ENCODE measurements at places on chromosomes 16 and 17. TPM values are rescaled to one million over a fixed set of nuclear protein-coding genes. Genes with fewer than 3 reads are reported as not detected.

GRCh38 chr17:35541434-35541833 is 4.0 kb upstream of the SLFN12L start:
- H3K27me3 ChIP-seq = peaks cover 17% of the 10 kb centered on the region
- H3K27ac ChIP-seq = no peak overlapping the region
- no peak for DNase-seq

DNA sequence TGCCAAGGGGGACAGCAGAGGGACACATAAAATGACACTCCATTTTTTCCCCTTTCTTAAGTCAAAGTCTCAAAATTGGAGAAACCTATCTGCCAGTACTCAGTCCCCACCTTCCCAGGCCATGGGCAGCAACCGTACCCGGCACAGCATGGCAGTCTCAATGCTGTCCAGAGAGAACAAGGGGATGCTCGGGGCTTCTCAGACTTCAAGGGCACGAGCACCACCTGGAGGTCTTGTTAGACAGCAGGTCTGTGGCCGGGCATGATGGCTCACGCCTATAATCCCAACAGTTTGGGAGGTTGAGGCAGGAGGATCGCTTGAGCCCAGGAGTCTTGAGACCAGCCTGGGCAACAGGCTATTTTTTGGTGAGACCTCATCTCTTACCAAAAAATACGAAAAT is 3.2 kb downstream of the DNAH17 start:
- no peak for DNase-seq
- no peaks in the 10 kb centered on the region for H3K36me3 ChIP-seq
- H3K27me3 ChIP-seq = no peaks in the 10 kb centered on the region
- H3K27ac ChIP-seq = no peak overlapping the region

GRCh38 chr16:77869997-77870813 is 81.8 kb downstream of the VAT1L start:
- no peaks in the 10 kb centered on the region for H3K27me3 ChIP-seq
- H3K4me1 ChIP-seq = no peaks in the 10 kb centered on the region
- H3K36me3 ChIP-seq = no peaks in the 10 kb centered on the region
- H3K27ac ChIP-seq = no peak overlapping the region
- H3K4me3 ChIP-seq = no peak overlapping the region

DNA sequence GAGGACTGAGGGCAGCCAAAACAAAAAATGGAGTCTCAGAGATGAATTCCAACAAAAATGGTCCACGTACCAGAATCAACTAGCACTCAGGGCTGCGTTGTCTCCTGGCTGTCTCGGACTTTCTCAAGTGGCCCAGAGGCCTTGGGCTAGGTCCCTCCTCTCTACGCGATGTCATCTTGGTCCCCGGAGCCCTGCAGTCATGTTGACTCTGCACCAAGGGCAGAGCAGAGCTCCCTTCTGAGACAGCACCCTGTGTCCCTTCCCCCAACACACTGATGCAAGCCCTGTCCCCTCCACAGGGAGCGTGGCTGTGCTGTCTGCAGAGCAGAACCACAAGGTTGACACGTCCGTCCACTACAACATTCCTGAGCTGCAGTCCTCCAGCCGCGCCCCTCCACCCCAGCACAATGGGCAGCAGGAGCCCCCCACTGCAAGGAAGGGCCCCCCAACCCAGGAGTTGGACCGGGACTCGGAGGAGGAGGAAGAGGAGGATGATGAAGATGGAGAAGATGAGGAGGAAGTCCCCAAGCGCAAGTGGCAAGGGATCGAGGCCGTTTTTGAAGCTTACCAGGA is 20.8 kb downstream of the GINS2 start:
- H3K4me3 ChIP-seq = no peak overlapping the region
- no peaks in the 10 kb centered on the region for H3K27me3 ChIP-seq
- no peak overlapping the region for H3K27ac ChIP-seq
- DNase-seq = peak; percentile 77

GRCh38 chr17:76304226-76305134 is 3.6 kb downstream of the QRICH2 start:
- DNase-seq = no peak
- H3K27me3 ChIP-seq = no peaks in the 10 kb centered on the region
- peaks cover 3% of the 10 kb centered on the region for H3K4me1 ChIP-seq

DNA sequence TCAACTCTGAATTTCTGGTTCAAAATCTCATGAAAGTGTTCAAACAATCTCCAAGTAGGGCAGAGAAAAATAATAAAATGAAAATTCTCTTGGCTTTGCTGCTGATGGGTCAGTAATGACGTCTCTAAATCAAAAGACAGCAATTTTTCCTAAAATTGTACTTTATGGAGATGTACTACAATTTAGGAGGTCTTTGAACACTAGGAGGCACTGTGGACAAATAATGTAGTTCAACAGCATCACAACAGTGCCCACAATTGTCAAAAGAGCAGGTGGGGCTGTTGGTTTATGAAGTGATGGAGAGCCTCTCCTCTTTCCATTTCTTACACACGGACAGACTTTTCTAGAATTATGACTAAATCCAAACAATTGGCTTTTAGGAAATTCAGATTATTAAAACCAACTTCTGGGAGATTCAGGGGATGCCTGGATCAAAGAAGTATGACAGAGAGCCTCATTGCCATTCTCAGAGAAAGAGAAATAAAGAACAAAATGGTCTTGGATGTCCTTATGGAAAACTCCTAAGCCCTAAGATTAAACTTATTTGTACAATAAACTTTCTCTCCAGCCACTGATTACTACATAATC is 23.8 kb downstream of the EZH1 start:
- H3K4me3 ChIP-seq = no peak overlapping the region
- H3K36me3 ChIP-seq = peaks cover 24% of the 10 kb centered on the region
- no peak for DNase-seq
- H3K4me1 ChIP-seq = no peaks in the 10 kb centered on the region
- H3K27ac ChIP-seq = no peak overlapping the region

DNA sequence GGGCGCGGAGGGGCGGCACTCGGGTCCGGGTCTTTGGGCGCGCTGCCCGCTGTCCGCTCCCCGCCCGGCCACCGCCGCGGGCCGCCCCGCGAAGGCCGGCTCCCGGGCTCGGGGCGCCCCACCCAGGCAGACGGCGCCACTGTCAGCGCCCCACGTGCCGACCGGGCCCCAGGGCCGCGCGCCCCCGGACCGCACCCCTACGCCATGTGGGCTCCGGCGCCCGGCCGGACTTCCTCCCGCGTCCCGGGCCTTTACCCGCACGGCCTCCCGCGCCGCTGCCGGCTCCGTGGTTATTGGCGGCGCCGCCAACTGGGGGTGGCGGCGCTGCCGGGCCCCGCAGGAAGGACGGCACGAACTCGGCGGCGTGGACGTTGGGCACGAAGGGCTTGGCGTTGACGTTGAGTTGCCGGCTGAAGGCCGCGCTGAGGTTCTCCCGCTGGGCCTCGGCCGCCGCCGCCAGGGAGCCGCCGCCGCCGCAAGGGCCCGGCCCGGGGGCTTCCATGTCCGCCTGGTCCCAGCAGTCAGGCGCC is 577 bp downstream of the GSPT1 start:
- H3K36me3 ChIP-seq = no peaks in the 10 kb centered on the region
- no peaks in the 10 kb centered on the region for H3K27me3 ChIP-seq
- peak overlapping the region; percentile 84 for H3K27ac ChIP-seq
- no peak for DNase-seq

- no peaks in the 10 kb centered on the region for H3K36me3 ChIP-seq
- H3K27me3 ChIP-seq = no peaks in the 10 kb centered on the region
- DNase-seq = no peak
- no peak overlapping the region for H3K27ac ChIP-seq
- H3K4me1 ChIP-seq = peaks cover 19% of the 10 kb centered on the region
- H3K4me3 ChIP-seq = no peak overlapping the region
Measured at GRCh38 chr17:71460943-71461342, 659.9 kb upstream of the SOX9 start.

DNA sequence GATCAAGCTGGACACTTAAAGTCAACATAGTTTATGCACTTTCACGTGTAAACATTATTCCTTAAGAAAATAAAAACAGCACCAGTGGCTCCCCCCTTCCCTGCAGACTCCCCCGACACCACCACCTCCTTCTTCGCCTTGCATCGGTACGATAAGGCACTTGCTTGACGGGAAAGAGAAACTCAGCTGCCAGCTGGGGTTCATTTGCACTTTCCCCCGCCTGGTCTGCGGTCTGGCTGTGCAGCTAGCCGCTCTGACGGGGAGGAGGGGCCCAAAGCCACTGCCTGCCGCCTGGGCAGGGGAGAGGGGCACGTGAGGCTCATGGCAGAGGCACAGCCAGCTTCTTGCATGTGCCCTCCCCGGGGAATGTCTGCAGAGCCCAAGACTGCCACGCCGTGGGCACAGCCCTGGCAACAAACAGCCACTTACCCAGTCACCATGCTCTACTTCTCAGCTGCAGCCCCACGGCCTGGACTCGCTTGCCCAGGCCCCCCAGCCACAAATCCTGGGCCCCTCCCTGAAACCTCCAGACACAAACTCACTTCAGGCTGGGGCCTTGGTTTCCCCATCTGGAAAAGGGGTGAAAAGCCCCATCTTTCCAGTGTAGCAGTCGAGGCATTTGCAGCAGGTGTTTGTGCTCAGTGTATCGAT is 16.5 kb upstream of the PRM1 start:
- no peak for DNase-seq
- H3K4me1 ChIP-seq = peaks cover 31% of the 10 kb centered on the region
- peak overlapping the region; percentile 78 for H3K27ac ChIP-seq
- H3K4me3 ChIP-seq = peak overlapping the region; percentile 33
- H3K27me3 ChIP-seq = no peaks in the 10 kb centered on the region

GRCh38 chr17:71502443-71502842 is 618.4 kb upstream of the SOX9 start:
- no peak overlapping the region for H3K4me3 ChIP-seq
- no peak overlapping the region for H3K27ac ChIP-seq
- H3K36me3 ChIP-seq = no peaks in the 10 kb centered on the region

DNA sequence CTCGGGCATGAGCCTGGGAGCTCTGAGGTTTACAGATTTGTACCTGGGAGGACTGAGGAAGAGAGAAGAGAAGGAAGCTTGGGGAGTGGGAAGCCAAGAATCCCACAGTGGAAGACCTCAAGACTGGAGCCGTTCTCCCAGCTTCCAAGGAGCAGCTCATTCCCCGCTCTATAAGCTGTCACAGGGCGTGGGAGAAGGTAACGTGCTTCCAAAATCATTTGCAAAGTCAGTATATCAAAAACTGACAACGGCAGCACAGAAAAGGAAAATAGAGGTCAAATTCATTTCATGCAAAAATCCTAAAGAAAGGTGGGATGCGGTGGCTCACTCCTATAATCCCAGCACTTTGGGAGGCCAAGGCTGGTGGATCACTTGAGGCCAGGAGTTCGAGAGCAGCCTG is 7.8 kb downstream of the PIK3R5 start:
- H3K4me1 ChIP-seq = no peaks in the 10 kb centered on the region
- no peak overlapping the region for H3K4me3 ChIP-seq
- H3K27me3 ChIP-seq = peaks cover 41% of the 10 kb centered on the region
- peaks cover 3% of the 10 kb centered on the region for H3K36me3 ChIP-seq
- H3K27ac ChIP-seq = no peak overlapping the region

- H3K27ac ChIP-seq = no peak overlapping the region
- H3K36me3 ChIP-seq = no peaks in the 10 kb centered on the region
- H3K27me3 ChIP-seq = peaks cover 2% of the 10 kb centered on the region
- H3K4me1 ChIP-seq = no peaks in the 10 kb centered on the region
- peak; percentile 15 for DNase-seq
Measured at GRCh38 chr17:45977976-45978626, 20.9 kb upstream of the STH start.

DNA sequence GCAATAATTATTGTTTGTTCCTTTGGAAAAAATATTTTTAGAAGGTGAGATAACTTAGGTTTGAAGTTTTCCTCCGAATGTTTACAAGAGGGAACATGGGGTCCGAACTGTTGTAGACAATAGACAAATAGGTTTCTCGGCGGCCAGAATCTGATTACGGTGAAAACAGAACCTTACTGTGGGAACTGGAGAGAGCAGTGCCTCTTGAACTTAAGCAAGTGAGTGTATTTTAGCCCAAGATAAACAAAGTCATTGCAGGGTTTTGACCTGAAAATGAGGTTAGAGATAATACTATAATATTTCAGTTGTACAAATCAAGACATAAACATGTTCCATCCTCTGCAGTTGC is 134.7 kb downstream of the ABCA8 start:
- no peak overlapping the region for H3K27ac ChIP-seq
- no peaks in the 10 kb centered on the region for H3K36me3 ChIP-seq
- peaks cover 9% of the 10 kb centered on the region for H3K4me1 ChIP-seq
- no peaks in the 10 kb centered on the region for H3K27me3 ChIP-seq

DNA sequence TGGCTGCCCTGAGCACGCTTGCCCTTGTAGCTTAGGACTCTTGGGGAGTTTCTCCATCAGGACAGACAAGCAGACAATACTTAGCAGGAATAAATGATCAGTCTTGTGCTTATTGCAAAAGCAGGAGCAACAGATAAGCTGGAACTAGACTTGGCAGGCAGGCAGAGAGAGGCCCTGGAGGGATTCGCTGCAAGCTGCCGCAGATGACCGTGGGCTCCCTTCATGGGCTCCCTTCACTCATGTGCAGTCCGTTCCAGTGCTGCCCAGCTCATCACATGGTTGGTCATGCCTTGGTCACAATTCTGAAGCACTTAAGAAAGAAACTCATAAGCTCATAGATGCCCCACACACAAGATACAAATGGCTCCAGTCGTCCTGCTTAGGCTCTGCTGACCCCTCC is 2.4 kb upstream of the SLC5A10 start:
- no peak for DNase-seq
- H3K4me1 ChIP-seq = no peaks in the 10 kb centered on the region
- no peaks in the 10 kb centered on the region for H3K36me3 ChIP-seq
- H3K27ac ChIP-seq = no peak overlapping the region

- H3K36me3 ChIP-seq = no peaks in the 10 kb centered on the region
- peak; percentile 32 for DNase-seq
- H3K4me1 ChIP-seq = peaks cover 14% of the 10 kb centered on the region
- H3K4me3 ChIP-seq = no peak overlapping the region
Measured at GRCh38 chr17:43536236-43536992, 9.7 kb downstream of the ETV4 start.

- H3K36me3 ChIP-seq = peaks cover 2% of the 10 kb centered on the region
- peaks cover 10% of the 10 kb centered on the region for H3K4me1 ChIP-seq
- no peak overlapping the region for H3K27ac ChIP-seq
- DNase-seq = no peak
- H3K27me3 ChIP-seq = peaks cover 74% of the 10 kb centered on the region
- H3K4me3 ChIP-seq = no peak overlapping the region
Measured at GRCh38 chr17:38563362-38564253, 42.1 kb downstream of the SRCIN1 start.

The RASD1 gene
- 0.42 TPM for total RNA-seq

All from chondrocyte (in vitro differentiated cells).